ENCODE measurements at places on chromosomes 2 and 18.

DNA sequence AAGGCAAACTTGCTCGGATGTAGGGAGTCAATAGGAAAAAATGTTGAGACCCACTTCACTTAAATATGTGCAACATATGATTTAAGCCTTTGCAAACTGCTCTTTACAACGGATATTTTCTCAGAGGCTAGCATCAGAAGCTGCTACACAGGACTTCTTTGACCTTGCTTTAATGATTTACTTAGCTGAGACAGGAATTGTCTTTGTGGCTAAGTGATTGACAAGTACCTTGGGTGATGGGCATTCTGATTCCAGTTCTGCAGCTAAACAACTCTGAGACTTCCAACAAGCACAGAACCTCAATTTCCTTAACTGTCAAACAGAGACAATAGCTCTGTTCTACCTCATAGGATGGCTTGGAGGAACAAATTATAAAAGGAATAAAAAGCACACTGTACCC is 150.2 kb downstream of the NCKAP5 start:
- ATAC-seq, result no peak

DNA sequence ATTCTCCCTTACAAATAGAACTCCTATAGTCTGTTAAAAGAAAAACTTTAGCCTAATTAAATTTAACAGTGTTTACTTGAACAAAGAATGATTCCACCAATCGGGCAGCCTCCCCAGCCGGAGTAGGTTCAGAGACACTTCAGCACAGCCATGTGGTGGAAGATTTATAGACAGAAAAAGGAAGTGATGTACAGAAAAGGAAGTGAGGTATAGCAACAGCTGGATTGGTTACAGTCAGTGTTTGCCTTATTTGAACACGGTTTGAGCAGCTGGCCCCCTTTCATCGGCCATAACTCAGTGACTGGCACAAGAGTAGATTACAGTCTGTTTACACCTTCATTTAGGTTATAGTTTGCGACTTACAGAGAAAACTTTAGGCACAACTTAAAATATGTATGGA is 2.1 kb upstream of the SKA1 start:
- ATAC-seq, result no peak

- ATAC-seq, result no peak
These were observed 157.4 kb downstream of the GLI2 start for GRCh38 chr2:120892967-120893667.

DNA sequence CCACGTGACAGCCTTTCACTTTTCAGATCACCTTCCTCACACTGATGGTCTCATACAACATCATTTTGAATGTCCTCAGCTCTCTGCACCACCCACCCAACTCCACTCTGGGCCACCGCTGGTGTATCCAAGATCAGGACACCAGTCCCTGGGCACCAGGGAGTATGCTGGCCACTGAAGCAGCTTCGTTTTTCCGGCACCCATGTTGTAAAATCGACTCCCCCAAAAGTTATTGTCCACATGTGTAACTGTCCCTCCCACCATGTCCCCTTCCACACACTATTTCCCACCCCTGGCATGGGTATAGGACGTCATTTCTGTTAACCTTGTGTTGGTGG is 96.4 kb downstream of the TGOLN2 start:
- no peak for ATAC-seq

DNA sequence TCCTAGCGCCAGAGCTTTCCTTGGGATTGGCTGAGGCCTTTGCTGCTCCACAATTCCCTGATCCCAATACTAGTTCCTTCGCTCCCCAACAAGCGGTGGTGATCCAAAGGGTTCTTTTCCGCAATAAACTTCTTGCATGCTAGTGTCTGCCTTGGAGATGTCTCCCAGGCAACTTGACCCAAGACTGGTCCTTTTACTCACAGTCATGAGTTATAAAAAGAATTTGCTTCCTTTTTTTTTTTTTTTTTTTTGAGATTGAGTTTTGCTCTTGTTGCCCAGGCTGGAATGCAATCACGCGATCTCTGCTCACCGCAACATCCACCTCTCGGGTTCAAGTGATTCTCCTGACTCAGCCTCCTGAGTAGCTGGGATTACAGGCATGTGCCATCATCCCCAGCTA is 89.8 kb upstream of the SP3 start:
- ATAC-seq, result no peak

DNA sequence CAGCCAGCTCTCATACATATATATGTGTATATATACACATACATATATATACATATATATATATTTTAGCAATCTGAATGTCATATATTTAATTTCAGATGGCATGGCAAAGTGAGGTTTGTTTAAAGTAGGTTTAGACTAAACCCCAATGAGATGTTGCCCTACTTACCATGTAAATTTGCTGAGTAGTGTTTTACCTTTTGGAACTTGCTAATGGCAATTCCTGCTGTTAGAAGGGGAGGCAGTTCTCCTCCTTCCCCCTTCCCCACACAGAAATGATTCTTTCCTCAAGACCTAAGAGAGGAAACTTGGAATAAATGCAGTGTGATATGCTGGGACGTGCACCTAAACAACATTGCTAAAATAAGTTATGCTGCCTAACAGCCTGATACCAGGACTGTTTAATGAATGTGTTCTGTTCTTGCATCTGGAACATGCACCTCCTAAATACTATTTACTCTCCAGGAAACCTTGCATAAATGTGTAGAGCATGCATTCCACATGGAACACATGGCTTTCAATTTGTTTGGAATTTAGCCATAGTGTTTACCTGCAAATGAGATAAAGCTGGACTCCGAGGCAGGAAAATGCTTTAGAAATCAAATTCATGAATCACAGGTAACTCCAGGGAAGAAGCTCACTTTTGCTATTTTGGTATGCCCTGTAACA is 252.9 kb upstream of the SIX3 start:
- ATAC-seq, result no peak

Measured in esophagus mucosa (tissue), 1 donor.